A172 (cell line): ENCODE measurements at places on chromosomes 6 and 20. TPM values are rescaled to one million over a fixed set of nuclear protein-coding genes. Genes with fewer than 3 reads are reported as not detected.
A peak's percentile ranks its signal among the peaks of the same experiment; 100 is the strongest.

- peak; percentile 37 for DNase-seq
Measured at GRCh38 chr6:5142915-5143314, 57.8 kb downstream of the PPP1R3G start.

The PAX1 gene
- not detected in 2 replicates for total RNA-seq

GRCh38 chr6:91718198-91718597 lies 1131.3 kb upstream of the MAP3K7 start:
- DNase-seq, result no peak

The BIRC7 gene
- total RNA-seq, result 0.19 TPM in 1 of 2 replicates, not detected in the other

The LGSN gene
- not detected in 2 replicates for total RNA-seq

DNA sequence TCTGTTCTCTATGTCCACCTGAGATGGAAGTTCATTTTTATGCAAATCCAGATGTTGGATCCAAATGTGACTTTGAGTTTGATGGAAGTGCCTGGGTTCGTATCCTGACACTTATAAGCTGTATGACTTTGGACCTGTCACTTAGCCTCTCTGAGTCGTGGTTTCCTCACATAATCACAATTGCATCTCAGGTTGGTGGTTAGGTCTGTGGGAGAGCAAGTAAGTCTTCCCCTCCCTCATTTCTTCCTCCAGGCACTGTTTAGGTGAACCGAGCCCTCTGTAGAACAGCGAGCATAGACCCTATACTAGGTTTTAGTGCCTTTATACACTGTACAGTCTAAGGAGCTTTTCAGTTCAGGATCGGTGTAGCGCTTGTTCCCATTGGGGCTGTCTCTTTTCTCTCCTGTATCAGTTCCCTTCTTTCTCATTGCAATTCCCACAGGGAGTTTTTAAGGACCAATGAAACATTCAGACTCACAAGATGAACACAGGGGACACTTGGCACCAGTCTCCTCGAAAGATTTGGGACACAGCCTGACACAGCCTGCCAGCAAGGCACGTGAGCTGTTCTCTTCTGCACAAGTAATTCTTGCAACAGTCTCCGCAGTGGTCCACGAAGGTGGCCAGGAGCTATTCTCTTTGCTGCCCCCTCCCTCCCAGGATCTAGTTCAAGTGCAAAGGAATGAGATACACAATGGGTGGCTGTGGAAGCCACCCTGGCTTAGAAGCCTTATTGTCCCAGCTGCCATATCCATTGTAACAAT lies 11.8 kb downstream of the TOX2 start:
- DNase-seq, result no peak

DNA sequence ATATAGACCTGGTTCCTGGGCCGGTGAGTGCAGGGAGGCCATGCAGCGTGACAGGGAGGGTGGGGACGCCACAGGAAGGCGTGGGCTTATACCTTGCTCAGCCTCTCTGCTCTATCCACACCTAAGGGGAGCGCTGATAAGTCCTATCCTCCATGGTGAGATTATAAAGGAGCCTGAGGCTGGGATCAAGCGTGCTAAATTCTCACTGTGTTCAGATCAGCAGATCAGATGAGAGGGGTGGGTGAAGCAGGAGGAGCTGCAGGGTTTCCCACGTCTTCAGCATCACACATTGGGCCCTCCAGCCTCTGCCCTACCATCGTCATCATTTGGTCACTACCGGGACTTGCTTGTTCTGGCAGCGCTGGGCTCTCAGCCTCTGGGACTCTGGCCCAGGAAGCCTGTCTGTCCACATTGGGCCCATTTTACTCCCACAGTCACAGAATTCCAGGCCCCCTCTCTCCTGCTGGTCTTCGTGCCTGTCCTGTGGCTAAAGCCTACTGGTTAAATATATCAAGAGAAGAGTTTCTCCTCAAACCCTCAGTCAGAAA lies 29.1 kb upstream of the PDE10A start:
- DNase-seq, result no peak

DNA sequence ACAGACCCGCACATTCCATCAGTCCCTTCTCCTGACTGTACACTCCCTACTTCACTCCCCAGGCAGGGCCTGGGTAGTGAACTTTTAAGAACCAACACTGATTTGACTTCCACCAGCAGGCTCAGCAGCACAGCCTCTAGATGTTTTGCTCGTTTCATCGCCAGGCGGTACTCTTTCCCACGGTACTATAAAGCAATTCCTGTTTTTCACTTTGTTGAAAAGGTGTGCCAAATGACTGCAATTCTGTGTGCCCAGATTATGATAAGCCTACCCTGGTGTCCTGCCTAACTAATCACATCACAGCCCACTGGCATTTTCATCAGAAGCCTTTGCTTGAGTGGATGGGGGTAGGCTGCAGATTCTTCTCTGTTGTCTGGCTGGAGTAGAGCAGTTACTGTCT lies 12.9 kb upstream of the WTAP start:
- no peak for DNase-seq

The GPX5 gene
- not detected in 2 replicates for total RNA-seq

DNA sequence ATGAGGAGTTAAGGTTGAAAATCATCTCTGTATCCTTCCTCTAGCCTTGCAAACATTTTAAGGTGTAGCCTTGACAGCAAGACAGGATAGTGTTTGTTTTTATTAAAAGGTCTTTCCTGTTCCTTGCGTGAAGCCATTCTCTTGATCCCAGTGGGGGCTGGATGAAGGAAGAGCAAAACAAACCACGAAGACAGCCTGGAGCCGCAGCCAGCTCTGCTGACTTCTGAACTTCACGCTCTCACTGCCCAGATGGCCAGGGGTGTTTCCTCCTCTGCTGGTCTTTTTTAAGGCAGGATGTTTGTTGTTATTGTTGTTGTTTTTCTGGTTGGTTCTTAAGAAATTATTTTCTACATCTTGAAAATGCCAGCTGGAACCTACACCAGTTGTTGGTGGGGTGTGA lies 156.4 kb downstream of the MTHFD1L start:
- DNase-seq, result no peak

The PNLDC1 gene
- not detected in 2 replicates for total RNA-seq

The PDYN gene
- total RNA-seq, result not detected in 2 replicates

DNA sequence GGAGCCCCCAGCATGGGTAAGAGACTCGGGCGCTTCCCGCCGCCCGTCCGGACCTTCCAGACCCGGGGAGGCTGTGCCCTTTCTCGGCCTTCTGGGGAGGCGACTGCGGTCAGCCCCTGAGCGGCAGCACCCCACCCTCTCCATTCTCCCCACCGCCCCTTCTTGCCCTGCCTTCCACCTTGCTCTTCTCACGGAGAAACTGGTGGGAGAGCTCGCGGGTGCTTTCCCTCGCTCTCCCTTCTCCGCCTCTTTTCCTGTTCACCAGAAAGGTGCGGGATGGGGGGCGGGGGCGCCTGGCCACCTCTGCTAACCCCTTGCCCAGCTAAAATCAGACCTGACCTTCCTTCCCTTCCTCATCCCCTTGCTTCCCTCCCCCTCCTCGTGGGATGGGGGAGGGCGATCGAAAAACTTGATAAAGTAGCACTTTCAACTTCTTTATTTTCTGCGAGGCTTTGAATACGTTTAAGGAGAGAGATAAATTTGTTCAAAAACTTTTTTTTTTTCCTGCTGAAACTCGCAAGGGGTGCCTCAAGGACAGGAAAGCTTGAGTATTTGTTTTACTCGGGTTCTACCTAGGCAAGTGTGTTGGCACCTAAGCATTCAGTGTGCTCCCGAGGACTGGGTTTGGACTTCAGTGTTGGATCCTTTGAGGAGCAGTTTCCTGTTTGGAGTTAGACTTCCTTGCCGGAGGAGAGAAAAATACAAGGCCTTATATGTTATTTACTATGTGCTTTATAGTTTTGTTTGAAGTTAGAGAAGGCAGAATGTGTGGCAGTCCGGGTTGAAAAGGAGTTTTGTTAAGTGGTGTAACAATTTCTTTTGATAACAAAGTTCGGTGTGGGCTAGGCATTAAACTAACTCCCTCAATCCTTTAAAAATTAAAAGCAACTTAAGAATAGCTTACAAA lies 897 bp downstream of the CD2AP start:
- DNase-seq, result peak; percentile 18

GRCh38 chr6:4402477-4402976 lies 267.2 kb upstream of the ECI2 start:
- peak; percentile 85 for DNase-seq

The MYCT1 gene
- 1.5 and 2.9 TPM in 2 replicates for total RNA-seq

DNA sequence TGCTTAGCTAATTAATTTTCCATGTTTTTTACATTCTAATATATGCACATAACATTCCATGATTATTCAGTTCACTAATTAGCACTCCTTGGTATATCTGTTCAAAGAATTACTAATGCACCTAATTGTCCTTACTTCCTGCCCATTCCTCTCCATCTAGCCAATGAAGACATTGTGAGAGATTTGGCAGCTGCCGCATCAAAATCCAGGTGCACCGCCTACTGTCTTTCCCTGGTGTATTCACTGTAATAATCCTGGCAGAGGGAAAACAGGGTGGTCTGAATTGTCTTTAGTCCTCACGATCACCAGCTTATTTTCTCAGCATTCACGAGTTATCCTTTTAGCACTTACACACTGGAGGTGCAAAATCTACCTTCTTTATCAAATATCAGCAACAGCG lies 61.0 kb upstream of the SCGN start:
- no peak for DNase-seq

- DNase-seq, result no peak
Measured at GRCh38 chr20:1838556-1839279, 56.5 kb upstream of the SIRPA start.

DNA sequence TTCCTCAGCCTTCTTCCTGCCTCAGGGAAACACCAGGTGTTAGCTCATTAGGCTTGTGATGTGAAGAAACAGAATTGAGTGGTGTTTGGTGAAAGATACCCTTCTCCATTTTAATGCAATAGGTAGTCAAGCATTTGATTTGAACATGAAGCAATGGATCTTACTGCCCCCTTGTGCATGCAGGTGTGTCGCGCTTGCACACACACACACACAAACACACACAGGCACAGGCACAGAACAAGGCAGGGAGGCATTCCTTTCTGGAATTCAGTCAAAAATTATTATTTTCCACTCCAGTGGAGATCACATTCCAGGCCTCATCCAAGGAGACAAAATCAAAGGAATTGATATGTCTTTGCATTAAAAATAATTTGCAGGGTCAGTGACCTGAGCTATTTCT lies 667.0 kb upstream of the MARCKS start:
- DNase-seq, result no peak

DNA sequence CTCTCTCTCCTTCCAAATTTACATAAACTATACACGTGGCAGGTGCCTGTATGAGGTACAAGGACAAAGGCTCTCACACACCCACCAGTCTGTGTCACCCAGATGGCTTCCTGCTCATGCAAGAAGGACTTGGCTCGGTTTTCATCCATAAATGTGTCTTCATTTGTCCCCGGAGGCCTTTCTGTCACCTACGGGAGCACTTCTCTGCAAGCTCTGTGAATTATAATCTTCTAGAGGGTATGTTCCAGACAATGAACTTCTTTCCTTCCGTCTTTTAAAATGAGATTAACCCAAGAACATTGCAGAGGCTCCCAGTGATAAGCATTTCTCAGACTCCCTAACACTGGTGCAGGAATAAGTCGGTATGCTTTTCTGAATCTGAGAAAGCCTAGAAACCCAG lies 123.6 kb downstream of the PTPRT start:
- no peak for DNase-seq

- no peak for DNase-seq
Measured at GRCh38 chr20:17796091-17796563, 96.4 kb downstream of the BANF2 start.

DNA sequence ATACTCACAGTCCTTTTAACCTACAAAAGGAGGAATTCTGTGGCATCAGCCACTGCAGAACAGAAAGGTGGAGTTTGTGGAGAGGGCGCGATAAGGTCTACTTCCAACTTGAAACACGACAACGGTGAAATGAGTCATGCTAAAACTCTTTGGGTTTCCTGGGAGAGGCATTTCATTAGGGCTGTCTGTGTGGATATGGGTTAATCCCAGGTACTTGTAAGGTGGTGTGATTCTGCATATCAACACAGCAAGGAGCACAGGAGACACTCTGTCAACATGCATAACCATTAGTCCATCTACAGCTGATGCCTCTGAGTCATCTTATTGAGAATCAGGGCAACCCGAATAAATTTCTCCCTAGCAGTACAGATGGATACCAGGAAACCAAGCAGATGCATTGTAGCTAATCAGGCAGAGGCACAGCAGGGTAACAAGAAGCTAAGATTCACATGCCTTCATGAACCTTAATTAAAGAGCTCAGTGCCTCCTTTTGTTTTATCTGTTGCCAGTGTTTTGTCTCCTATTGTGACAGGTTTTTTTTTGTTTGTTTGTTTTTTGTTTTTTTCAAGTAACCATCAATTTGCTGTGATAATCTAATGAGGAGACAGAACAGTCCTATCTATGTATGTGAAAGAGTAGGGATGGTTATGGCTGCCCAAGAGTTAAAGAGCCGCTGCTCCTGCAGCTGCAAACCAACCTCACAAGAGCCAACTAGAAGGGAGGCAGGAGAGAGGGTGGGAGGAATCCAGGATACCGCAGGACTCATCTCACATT lies 315.8 kb upstream of the SOX4 start:
- peak; percentile 41 for DNase-seq

GRCh38 chr20:47365023-47365764 lies 8.7 kb upstream of the ZMYND8 start:
- no peak for DNase-seq

DNA sequence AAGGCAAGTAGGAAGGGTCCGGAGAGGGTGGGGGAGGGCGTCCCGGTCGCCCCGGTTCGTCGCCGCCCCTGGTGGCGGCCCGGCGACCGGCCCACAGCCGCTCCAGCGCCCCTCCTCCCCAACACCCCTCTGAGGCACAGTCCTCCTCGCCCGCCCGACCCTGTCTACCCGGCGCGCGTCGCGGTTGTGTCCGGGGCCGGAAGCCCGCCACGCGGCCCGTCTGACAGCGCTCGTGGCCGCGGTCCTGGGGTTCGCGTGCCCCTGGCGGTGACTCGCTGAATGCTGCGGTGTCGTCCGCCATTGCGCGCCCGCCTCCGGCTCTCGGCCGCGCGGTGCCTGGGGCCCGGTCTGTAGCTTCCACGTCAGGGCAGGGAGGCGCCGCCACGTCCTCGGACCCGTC lies 335.3 kb upstream of the DEFB115 start:
- DNase-seq, result no peak

GRCh38 chr6:87656857-87657256 lies 45.2 kb downstream of the AKIRIN2 start:
- no peak for DNase-seq

The NOTCH4 gene
- total RNA-seq, result 0.81 and 1.6 TPM in 2 replicates

- DNase-seq, result no peak
Measured at GRCh38 chr20:1166948-1167720, 17.6 kb downstream of the TMEM74B start.

The GGTLC1 gene
- total RNA-seq, result not detected in 2 replicates

The OR10C1 gene
- total RNA-seq, result not detected in 2 replicates
